ENCODE measurements at places on chromosomes 3 and 15.

- no peak for DNase-seq
Observed at GRCh38 chr3:181696626-181697230, 15.0 kb upstream of the SOX2 start.

GRCh38 chr15:62932436-62932835 lies 110.1 kb upstream of the TPM1 start:
- peak; percentile 45 for DNase-seq

DNA sequence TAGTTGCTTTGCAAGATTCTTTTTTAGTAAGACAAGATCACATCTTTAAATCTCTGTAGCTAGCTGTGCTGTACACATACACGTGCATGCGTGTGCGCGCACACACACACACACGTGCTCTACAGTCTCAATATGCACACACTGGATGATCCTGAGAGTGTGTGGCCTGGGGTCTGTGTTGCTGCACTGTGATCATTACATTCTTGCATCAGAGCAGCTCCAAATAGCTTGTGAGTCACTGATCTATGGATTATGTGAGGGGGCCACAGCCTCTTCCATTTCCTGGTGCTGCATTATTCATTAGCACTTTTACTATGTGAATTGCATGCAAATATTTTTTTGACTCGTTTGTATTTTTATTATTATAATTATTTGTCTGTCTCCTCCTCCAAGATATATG lies 34.6 kb downstream of the MCTP2 start:
- DNase-seq = no peak

DNA sequence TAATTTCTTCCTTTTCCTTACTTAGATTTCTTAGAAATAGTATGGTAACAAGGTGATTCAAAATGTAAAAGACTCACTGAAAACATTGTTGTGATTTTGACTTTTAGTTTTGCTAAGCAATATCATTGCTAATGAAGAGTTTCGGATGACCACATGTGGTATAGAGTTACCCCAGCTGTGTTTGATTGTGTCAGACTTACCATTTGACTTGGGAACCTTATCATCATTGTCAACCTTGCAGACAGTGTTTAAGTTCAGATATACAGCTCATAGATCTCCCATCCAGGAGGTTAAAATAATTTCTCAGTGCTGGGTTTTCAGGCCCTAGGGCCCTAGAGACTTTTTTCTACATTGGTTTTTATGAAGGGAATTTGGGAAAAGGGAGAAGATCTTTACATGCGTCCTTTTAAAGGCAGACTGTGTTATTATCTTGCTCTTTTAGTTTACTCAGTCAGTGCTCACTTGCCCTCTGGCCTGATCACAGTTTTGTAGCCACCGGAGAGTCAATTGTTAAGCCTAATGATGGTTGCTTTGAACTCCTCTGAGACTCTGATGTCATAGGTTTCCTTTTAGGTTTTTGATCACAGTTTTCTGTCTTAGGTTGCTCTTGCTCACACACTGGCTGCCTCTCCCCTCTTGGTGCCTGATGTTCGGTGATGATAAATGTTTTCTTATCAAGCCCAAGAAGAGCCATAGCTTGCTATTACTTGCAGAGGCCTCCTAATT lies 133.5 kb upstream of the ZPLD1 start:
- no peak for DNase-seq

Data from NCI-H226 (cell line).